ENCODE measurements at places on chromosomes 4 and X.

DNA sequence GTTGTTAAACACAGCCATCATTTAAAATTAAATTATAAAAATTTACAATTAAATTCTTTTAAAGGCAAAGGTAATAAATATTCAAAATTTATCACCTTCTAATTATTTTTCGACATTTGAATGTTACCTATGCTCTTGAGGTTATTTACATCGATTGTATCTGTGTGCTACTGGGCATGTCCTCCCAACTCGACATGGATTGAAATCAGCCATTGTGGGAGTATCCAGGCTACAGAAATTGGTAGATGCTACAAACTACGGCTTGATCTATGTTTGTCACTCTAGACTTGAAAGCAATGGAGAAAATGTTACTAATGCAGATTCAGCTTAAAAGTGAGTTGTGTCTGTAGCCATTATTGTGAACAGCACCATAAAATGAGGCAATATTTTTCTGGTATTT lies 2.5 kb upstream of the VBP1 start:
- DNase-seq, result no peak

DNA sequence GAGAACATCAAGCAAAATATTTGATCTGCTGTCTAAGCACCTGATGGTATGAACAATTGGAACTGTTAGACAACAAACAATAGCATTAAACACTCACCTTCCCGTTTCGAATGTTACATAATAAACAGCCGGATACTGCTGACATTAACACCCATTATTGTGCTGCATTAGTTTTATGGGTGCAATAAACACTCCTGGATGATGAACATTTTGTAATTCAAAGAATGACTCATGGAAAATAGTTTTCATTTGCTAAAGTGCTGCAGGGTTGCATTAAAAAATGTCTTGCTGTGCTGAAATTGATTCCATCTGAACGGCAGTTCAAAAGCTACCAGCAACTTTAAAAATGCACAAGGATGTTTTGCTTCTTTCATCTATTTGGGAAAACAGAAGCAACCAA lies 100.8 kb upstream of the SORBS2 start:
- DNase-seq, result no peak

GRCh38 chr4:40255393-40256281 lies 58.8 kb downstream of the RHOH start:
- DNase-seq, result no peak

DNA sequence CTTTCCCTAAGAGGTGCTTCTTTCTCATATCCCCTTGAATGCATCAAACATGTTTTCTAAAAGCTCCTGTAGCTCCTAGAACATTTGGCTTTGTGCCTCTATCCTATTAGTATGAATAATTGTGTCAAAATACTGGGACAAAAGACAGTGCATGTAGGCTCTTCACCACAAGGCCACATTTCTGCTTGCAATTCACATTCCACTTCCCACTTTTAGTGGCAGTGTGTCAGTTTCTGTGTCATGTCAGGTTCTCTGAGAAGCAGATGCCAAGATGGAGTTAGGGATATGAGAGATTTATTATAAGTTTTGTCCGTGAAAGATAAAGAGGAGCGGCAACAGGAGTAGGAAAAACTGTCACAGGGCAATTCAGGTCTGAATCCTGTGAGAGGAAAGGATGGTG lies 61.3 kb upstream of the GPRIN3 start:
- DNase-seq, result no peak

GRCh38 chr4:41346306-41347061 lies 89.8 kb downstream of the UCHL1 start:
- no peak for DNase-seq

DNA sequence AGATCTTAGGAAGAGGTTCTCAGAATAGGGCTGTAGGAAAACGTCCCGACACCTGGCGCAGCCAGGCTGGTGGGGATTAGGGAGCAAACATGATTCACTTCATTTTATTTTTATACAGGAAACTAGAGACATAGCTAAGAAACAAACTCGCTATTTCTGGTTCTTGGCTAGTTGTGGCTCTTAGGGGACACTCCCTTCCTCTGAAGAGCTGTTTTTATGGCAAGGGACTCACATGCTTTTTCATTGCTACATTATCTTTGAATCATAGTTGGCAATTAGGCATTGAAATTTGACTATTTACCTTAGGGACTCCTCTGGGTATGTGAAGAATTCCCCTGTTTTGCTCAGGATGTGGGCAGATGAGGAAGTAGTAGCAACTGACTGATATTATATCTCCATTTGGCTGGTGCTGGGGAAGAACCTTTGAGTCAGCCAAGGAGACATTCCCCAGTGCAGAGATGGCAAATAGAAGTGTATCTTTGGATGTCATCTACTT lies 174.5 kb downstream of the SMIM20 start:
- no peak for DNase-seq

DNA sequence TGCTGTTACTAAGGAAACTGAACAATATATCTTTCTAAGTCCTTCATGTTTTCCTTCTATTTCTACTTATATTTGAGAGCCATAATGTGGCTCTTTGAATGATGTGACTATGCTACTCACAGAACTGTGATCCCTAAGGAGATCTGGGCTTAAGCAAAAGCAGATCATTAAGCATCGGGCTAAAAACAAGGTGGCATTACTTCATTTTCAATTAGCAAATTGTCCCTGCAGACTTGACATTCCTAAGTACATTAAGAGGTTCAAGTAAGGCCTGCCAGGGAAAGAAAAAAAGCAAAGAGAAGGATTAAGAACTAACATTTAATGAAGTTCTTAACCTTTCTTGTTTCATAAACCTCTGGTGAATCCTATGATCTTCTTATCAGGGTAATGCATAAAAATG lies 447.6 kb downstream of the PDGFC start:
- no peak for DNase-seq

GRCh38 chr4:16269240-16269639 lies 43.0 kb upstream of the TAPT1 start:
- no peak for DNase-seq

- DNase-seq, result no peak
These were observed 249.7 kb downstream of the C4orf33 start for GRCh38 chr4:129345609-129346008.

- no peak for DNase-seq
These were observed 2.9 kb upstream of the CCSER1 start for GRCh38 chr4:90124276-90124675.

DNA sequence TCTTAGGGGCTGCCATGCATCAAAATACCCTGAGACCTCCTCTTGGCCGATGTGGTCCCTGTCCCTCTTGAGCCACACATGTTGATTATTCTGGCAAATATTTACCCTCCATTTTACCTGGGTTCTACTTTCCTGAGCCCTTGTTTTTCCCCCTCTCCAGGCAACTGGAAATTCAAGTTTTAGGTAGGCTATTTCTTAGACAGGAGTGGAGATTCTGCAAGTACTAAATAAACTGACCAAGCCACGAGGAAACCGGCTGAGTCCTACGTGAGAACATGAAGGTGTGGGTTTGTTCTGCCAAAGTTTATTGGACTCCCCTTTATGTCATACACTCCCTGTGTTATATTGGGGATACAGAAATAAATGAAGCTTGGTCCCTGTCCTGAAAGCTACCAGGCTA lies 88.1 kb downstream of the RTL5 start:
- no peak for DNase-seq

DNA sequence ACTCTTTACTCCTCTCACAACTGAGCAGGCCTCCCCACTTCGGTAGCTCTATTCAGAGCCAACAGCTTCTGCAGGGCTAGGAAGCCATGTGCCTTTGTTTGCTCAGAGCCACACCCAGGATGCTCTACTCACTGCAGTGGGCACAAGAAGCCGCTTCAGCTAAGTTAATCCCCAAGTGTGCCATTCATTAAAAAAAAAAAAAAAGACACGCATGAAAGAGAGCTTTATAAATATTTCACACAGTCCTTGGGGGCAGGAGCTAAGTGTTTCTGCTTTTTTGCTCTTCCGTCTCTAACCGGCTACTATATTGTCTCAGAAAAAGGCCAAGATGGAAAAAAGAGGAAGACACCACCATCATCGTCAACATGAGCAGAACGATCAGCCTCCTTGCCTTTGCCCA lies 8.1 kb downstream of the CRMP1 start:
- DNase-seq, result no peak

DNA sequence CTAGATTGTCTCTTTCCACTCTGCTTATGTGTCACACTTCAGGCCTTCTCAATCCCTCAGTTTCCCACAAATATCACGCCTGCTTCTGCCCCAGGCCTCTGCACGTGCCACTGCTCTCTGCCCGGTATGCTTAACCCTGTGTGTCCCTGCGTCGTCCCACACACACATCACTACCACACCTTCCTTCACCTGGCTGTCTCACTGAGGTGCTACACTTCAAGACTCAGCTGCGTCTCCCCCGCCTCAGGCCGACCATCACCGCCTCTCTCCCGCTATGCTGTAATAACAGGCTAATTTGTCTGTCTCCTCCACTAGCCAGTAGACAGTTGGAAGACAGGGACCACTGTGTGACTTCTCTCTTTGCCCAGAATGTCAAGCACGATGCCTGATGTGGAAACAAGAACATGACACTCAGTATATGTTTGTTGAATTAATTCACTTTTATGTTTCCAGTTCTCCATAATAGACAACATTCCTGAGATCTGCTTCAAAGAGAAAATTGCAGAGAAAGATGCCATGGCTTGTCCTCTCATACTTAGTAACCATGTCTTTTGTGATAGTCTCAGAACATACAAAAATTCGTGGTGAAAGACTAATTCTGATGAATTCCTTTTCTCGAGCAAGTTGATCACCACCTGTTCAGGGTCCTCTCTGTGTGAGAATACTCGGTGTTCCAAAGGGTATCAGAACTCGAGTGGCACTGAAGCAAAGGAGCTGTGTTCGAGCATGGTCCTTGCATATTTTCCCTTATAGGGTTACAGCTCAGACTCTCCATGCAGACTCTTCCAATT lies 54.2 kb downstream of the AFAP1 start:
- DNase-seq, result no peak

DNA sequence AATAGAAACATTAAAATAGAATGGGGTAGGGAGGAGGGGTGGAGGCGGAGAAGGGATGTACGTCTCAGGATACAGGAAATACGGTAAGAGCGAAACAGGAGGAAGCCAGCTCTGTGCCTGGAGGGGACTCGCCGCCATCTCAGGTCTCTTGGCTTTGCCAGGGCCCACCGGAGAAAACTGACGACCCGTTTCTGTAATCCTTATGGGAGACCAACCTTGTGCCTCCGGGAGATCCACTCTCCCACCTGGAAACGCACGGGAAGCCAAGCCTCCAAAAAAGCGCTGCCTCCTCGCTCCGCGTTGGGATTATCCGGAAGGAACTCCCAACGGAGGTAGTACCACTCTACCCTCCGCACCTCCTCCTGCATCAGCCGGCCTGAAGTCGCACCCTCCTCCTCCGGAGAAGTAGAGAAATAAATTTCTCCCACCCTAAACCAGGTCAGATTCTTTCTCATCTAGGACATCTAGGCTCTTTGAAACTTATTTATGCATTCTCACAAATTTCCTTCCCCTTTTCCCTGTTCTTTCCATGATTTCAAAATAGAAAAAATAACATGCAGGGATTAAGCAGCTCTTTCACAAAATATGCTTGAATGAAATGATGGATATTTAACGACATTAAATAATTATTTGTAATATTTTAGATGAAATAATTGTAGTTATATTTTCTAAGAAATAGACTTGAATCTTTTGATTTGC lies at the start of gene NBDY:
Gene NBDY (plus strand): TSS at position 92 of the 699 bp plus-strand sequence. CDS start 111 bp downstream, at position 203.
- DNase-seq, result peak; percentile 0

GRCh38 chr4:78661921-78662521 lies 110.5 kb downstream of the ANXA3 start:
- DNase-seq, result no peak

- DNase-seq, result no peak
These were observed 46.6 kb downstream of the ZFP42 start for GRCh38 chr4:188042191-188042590.

- DNase-seq, result no peak
These were observed 98.1 kb downstream of the CNOT6L start for GRCh38 chr4:77721073-77721472.

DNA sequence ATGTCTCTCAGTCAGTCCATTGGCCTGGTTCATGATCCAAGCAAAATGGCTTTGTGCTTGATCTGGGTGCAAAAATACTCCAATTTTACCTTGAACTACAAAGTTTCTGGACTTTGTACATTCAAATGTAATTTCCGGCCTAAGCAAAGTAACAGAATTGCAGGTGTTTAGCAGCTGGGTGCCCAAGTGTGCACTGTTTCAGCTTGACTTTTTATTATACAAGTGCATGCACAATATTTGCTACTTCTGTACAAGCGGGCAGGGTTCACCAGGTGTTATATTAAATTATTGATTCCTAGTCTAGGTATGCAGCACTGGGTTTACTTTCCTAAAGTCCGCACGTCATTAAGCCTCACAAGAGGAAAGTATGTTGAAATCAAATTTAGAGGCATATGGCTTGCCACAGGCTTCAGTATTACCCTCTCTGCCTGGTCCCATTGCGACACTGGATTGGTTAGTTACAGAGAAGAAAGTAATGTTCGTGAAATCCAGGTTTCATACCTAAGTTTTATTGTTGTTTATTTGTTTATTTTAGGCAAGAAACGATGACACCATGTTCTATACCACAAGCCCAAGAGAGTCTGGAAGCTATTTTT lies 376.9 kb upstream of the CTSO start:
- DNase-seq, result no peak

DNA sequence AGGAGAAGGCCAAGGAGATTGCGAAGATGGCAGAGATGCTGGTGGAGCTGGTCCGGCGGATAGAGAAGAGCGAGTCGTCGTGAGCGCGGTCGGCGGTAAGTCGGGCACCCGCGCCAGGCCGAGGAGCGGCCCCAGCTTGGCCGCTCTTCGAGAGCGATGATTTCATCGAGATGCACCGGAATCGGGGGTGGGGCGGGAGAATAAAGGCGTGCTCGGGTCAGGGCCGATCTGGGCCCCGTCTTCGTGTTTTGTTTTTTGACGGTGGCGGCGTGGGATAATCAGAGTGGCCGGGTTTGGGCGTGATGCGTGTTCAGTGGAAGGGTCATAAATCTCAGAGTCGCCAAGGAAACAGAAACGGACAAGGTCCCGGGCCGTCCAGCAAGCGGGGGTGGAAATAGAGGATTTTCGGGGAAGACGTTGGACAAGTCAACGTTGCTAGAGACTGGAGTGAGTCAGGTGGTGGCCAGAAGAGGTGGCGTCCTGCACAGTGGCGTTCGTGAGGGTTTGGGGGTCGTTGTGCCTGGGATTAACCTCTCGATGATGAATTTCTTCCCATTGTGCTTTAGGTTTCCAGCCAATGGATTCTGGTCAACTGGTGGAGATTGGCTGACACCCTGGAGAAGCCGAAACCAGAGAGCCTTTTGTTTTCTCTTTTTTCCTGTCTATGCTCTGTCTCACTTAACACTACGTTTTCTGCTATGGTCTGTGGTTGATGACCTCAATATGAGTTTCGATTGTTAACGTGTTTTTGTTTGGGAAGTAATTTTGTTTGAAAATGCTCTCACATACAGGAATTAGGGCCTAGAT lies 882 bp downstream of the MRFAP1 start:
- DNase-seq, result no peak

GRCh38 chr4:37101182-37101581 lies 143.4 kb upstream of the NWD2 start:
- no peak for DNase-seq

- no peak for DNase-seq
These were observed 367.9 kb downstream of the FAM133A start for GRCh38 chrX:94041881-94042280.

GRCh38 chr4:8745826-8746225 lies 125.8 kb downstream of the HMX1 start:
- no peak for DNase-seq

GRCh38 chr4:152808670-152809069 lies 28.9 kb downstream of the ARFIP1 start:
- no peak for DNase-seq

GRCh38 chr4:17094159-17094875 lies 195.9 kb upstream of the LDB2 start:
- no peak for DNase-seq

- no peak for DNase-seq
These were observed 108.3 kb downstream of the AFAP1 start for GRCh38 chr4:7831330-7831729.

- no peak for DNase-seq
These were observed 287.0 kb upstream of the RASGEF1B start for GRCh38 chr4:81758574-81759264.

Measured in activated CD4-positive, CD25-positive, alpha-beta regulatory T cell (primary cell).